Fibroblast of the aortic adventitia (primary cell): ENCODE measurements at places on chromosomes 3 and 15. TPM values are rescaled to one million over a fixed set of nuclear protein-coding genes. Genes with fewer than 3 reads are reported as not detected.

The TIPIN gene
- total RNA-seq = 7.0 and 21.5 TPM in 2 replicates

The SOX14 gene
- total RNA-seq = not detected in 2 replicates

The SLC24A5 gene
- total RNA-seq = not detected in 2 replicates

The CCR1 gene
- total RNA-seq = 0.08 and 0.90 TPM in 2 replicates

The RFTN1 gene
- total RNA-seq = 47.7 and 54.7 TPM in 2 replicates

The PLA1A gene
- total RNA-seq = 1.1 TPM in 1 of 2 replicates, not detected in the other

The SCG3 gene
- not detected in 2 replicates for total RNA-seq

The SAMD7 gene
- not detected in 2 replicates for total RNA-seq

The GRK7 gene
- total RNA-seq = not detected in 2 replicates

The SPESP1 gene
- 0.98 and 5.6 TPM in 2 replicates for total RNA-seq

The FAM107A gene
- 0.54 TPM in 1 of 2 replicates, not detected in the other for total RNA-seq

The SPTSSB gene
- 0.45 TPM in 1 of 2 replicates, not detected in the other for total RNA-seq

The DUSP7 gene
- 2.9 and 12.8 TPM in 2 replicates for total RNA-seq

The PRRT3 gene
- 4.2 and 5.5 TPM in 2 replicates for total RNA-seq

The EPHB3 gene
- total RNA-seq = 2.5 and 4.7 TPM in 2 replicates

The GOLGA6A gene
- not detected in 2 replicates for total RNA-seq

The IP6K2 gene
- total RNA-seq = 35.7 and 44.3 TPM in 2 replicates

The ITIH1 gene
- 1.3 TPM in 1 of 2 replicates, not detected in the other for total RNA-seq

The MAGEL2 gene
- under 0.01 and 0.08 TPM in 2 replicates for total RNA-seq

The BCHE gene
- total RNA-seq = 5.7 and 76.2 TPM in 2 replicates

The MEX3B gene
- 2.1 and 3.5 TPM in 2 replicates for total RNA-seq

The NRROS gene
- 0.65 and 2.9 TPM in 2 replicates for total RNA-seq

The DUOXA2 gene
- total RNA-seq = not detected in 2 replicates

The IMPG2 gene
- 0.45 and 0.65 TPM in 2 replicates for total RNA-seq

The CEMIP gene
- 225 and 249 TPM in 2 replicates for total RNA-seq

The CD200 gene
- total RNA-seq = 3.3 and 3.7 TPM in 2 replicates

The CHAC1 gene
- 4.7 and 11.4 TPM in 2 replicates for total RNA-seq

The RBMS3 gene
- 68.4 and 84.1 TPM in 2 replicates for total RNA-seq

The TEX55 gene
- not detected in 2 replicates for total RNA-seq
